ENCODE measurements at places on chromosomes 3 and 15.

- DNase-seq = no peak
Observed at GRCh38 chr3:31891876-31892455, 89.1 kb downstream of the OSBPL10 start.

GRCh38 chr3:126014252-126014651, 45.3 kb downstream of the ROPN1B start:
- no peak for DNase-seq

DNA sequence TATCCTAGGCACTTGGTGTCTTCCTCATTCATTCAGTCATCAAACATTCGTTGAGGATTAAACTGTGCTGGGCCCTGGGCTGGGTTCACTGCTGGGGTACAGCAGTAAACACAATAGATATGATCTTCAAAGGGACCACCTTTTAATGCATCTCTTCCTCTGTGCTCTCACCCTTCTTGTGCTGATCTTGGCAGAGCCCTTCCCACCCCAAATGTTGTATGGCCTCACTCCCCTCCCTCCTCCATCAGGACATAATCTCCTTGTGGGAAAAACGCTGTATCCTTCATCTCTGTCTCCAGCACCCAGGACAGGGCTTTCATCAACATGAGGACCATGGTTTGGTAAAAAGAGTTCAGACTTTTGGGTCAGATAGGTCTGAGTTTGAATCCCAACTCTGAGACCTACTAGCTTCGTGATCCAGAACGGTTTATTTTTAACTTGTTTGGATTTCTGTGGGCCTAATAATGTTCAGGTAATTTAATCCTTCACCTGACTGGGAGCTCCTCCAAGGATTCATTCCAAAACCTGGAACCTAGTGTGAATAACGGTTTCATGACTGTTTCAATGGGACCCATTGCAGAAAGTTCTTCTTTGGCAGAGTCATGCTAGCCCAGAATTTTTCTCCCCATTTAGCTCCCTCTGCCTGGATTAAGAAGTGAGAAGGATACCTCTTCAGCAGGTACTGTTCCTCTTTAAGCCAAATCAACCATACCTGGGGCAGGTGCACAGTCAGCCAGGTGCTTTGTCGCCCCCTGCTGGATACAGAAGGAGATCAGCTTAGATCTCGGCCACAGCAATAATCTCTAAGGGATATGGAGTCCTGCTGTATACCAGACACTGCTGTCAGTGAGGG, 5.2 kb upstream of the WNT7A start:
- DNase-seq = peak; percentile 41

- no peak for DNase-seq
Observed at GRCh38 chr15:66819084-66819483, 117.0 kb downstream of the SMAD6 start.

- DNase-seq = no peak
Observed at GRCh38 chr15:35309886-35310285, 224.8 kb upstream of the NANOGP8 start.

DNA sequence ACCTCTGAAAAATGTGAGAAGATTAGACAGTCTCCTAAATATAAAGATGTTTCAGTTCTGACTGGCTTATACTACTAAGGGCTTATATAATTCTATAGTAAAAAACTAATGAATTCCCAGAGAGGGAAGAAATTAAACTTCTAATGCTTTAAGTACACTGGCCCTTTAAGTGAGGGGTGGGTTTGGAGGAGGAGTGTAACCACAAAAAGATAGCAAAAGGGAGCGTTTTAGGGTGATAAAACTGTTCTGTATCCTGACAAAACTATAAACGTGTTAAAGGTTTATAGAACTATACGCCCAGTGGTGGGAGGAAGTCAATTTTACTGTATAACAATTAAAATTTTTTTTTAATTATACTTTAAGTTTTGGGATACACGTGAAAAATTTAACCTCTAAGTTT, 45.8 kb downstream of the CEP152 start:
- DNase-seq = no peak

DNA sequence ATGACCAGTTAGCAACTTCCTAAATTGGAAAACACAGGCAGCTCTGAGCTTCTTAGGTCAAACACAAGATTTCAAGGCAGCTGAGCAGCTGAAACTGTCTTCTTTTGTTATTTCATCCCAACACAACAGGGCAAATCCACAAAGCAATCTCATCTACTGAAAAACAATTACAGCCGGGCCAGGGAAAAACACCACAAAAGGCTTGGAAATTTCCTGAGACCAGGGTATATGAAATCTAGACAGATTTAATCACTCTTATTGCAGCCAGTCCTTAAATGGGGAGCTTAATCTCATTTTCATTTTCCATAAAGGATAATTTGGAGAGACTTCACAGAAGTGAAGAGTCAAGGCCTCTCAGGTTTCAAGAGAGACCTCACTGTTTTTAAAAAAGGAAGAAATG, 181.8 kb downstream of the SSR3 start:
- no peak for DNase-seq

DNA sequence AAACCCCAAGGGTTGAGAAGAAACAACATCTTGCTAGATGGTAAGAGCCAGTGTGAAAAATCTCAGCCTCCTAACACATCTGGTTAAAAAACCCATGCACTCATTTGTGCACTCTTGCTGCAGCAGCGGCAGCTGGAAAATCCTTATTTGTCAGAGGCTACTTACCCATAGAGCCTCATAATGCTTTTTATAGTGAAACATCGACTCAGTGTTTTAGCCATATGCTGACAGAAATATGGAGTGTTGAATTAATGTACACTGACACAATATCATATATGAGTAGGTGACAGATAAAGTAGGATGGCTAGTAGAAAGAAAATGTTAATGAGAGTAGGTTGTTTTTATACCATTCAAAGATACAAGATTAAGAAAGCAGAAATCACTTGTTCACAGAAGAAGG, 13.0 kb downstream of the SLC9A9 start:
- DNase-seq = no peak

DNA sequence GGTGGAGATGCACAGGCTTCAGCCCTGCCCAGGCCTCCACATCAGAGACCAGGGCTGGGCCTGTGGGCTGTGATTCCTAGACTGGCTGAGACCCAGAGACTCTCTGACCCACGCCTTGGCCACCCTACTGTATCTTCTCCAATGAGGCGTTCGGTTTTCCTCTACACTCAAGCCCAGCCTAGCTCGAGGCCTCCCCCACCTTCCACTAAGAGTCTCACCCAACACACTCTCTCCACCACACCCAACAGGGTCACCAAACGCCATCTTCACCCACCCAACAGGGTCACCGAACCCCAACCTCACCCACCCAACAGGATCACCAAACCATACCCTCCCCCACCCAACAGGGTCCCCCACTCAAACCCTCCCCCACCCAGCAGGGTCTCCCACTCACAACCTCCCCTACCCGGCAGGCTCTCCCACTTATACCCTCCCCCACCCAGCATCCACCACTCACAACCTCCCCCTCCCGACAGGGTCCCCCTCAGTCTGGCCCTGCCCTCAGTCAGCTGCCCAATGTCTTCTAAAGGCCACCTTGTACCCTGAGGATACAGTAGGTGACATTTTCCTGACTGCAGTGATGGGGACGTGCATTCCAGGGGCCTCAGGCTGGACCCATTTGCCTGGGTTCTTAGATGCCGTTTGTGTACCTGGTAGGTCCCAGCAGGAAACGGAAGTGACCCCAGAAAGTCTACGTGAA, 20.4 kb downstream of the CFAP100 start:
- DNase-seq = no peak

DNA sequence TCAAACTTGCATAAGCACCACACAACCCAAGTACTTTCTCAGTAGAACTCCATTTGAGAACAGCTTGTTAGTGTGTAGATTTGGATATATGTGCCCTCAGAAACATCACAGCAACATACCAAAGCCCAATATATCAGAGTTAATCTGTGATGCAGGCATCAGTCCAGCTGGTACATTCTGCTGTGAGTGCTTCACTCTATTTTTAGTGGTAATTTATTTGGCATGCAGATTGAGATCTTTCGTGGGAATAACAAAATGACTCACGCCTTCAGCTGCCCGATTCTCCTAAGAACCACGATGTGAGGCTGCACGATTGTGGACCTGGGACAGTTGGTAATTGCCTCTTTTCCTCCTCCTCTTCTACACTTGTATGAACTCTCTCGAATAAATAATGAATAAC, 730.7 kb downstream of the SQOR start:
- no peak for DNase-seq

- no peak for DNase-seq
Observed at GRCh38 chr3:50320853-50321335, 1.7 kb downstream of the HYAL2 start.

GRCh38 chr3:9203317-9203716, 46.1 kb downstream of the SRGAP3 start:
- no peak for DNase-seq

DNA sequence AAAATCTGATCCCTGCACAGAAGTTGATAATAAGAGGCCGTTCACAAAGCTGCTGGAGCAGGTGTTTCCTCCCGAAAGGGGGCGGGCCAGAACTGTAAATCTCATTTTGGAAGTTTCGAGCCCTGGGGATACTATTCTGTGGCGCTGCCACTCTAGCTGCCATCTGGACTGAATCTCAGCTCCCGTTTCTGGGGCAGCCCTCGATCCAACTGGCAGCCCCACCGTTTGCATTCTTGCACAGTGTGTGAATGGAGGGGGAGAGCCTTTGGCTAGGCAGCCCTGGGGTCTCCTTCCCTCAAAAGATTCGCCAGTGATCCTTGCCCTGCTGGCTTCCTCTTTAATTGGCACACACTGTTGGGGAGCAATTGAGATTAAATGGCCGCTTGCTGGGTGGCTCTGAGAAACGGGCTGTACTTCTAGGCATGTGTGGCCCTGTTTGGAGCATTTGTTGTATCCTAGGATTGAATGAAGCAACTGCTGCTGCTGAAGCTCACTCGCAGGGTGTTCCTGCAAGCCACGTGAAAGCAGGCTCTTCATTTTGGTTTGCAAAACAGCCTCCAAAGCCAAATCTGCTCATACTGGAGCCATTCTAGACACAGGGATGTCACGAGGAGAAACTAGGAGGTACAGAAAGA, 57.2 kb upstream of the TOPAZ1 start:
- DNase-seq = no peak

DNA sequence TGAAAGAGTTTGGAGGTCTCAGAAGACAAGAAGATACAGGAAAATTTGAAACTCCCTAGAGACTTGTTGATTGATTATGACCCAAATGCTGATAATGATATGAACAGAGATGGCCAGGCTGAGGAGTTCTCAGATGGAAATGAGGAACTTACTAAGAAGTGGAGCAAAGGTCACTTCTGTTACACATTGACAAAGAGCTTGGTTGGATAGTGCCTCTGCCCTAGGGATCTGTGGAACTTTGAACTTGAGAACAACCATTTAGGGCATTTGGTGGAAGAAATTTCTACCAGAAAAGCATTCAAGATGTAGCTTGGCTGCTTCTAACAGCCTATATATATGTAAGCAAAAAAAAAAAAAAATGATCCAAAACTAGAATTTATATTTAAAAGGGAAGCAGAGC, 48.9 kb upstream of the NAALADL2 start:
- DNase-seq = no peak

- DNase-seq = no peak
Observed at GRCh38 chr15:40618906-40619305, 24.9 kb downstream of the KNL1 start.
